Thyroid gland (tissue), 4 donors: ENCODE measurements at places on chromosomes 1 and 21. TPM values are rescaled to one million over a fixed set of nuclear protein-coding genes. Genes with fewer than 3 reads are reported as not detected.

DNA sequence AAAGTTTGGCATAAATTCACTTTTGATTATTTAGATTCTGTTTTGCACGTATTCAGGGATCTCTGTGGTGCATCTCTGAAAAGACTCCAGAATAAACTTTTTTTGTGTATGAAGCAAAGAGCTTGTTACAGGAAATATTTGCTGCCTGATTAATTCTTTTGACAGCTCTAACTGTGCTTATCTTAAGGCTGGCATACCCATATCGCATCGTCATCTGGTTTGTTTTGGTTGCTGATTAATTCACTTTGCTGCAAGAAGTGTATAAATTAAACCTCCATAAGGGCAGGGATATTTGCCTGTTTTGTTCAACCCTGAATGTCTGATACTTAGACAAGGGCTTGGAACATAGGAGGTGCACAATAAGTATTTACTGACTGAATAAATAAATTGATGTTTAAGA, 17.5 kb upstream of the DUSP10 start:
- H3K36me3 ChIP-seq, result no peaks in the 10 kb centered on the region
- no peaks in the 10 kb centered on the region for H3K27me3 ChIP-seq
- H3K27ac ChIP-seq, result no peak overlapping the region

- no peak overlapping the region for H3K4me3 ChIP-seq
- no peaks in the 10 kb centered on the region for H3K36me3 ChIP-seq
- DNase-seq, result no peak
Measured at GRCh38 chr1:163471779-163472650, 150.3 kb downstream of the NUF2 start.

- DNase-seq, result no peak
- no peaks in the 10 kb centered on the region for H3K4me1 ChIP-seq
- no peak overlapping the region for H3K27ac ChIP-seq
- H3K36me3 ChIP-seq, result no peaks in the 10 kb centered on the region
Measured at GRCh38 chr1:46451948-46452930, 37.4 kb upstream of the DMBX1 start.

- peak overlapping the region; percentile 93 for H3K4me3 ChIP-seq
- H3K36me3 ChIP-seq, result no peaks in the 10 kb centered on the region
- peaks cover 57% of the 10 kb centered on the region for H3K4me1 ChIP-seq
Measured at GRCh38 chr1:155003227-155003765, 694 bp downstream of the ZBTB7B start.

DNA sequence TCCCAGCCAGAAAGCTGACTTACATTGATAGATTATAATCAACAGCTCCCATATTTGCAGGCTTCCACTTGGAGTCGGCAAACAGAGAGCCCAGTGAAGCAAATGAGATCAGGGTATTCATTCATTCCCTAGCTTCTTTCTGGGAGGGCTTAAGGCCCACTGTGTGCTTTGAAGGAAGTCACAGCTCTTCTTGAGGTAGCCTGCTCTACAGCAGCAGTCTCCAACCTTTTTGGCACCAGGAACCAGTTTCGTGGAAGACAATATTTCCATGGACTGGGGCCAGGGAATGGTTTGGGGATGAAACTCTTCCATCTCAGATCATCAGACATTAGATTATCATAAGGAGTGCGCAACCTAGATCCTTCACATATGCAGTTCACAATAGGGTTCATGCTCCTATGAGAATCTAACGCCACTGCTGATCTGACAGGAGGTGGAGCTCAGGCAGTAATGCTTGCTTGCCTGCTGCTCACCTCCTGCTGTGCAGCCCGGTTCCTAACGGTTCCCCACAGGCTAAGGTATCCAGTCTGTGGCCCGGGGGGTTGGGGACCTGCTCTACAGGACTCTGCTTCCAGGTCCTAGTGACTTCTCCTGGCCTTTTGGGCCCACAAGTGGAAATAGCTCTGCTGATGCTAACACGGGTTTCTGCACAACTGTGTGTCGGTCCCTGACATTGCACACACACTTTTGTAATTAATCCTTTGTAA, 13.7 kb upstream of the ADAM30 start:
- no peaks in the 10 kb centered on the region for H3K4me1 ChIP-seq
- H3K27ac ChIP-seq, result no peak overlapping the region
- no peaks in the 10 kb centered on the region for H3K27me3 ChIP-seq
- peaks cover 8% of the 10 kb centered on the region for H3K36me3 ChIP-seq

- H3K4me3 ChIP-seq, result no peak overlapping the region
- H3K27ac ChIP-seq, result no peak overlapping the region
- no peaks in the 10 kb centered on the region for H3K27me3 ChIP-seq
- H3K36me3 ChIP-seq, result no peaks in the 10 kb centered on the region
Measured at GRCh38 chr1:244761279-244761678, 74.2 kb upstream of the COX20 start.

DNA sequence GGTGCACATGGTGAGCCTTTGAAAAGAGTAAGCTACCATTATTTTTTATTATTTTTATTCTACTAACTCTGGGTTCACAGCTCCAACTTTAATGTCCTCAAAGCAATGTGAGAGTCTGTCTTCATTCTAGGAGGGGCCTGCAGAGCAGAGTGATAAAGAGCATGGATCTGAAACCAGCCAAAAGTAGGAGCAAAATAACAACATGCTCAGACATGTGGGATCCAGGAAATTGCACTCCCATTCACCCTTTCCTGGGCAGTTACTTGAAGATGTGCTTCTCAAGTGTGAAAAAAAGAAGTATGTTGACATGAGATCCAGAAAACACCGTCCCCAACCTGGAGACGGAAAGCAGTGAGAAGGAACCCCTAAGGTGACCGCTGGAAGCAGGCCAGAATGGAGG, 8.7 kb upstream of the LIN28A start:
- no peak for DNase-seq
- no peak overlapping the region for H3K27ac ChIP-seq
- no peak overlapping the region for H3K4me3 ChIP-seq
- H3K27me3 ChIP-seq, result no peaks in the 10 kb centered on the region
- H3K36me3 ChIP-seq, result no peaks in the 10 kb centered on the region

DNA sequence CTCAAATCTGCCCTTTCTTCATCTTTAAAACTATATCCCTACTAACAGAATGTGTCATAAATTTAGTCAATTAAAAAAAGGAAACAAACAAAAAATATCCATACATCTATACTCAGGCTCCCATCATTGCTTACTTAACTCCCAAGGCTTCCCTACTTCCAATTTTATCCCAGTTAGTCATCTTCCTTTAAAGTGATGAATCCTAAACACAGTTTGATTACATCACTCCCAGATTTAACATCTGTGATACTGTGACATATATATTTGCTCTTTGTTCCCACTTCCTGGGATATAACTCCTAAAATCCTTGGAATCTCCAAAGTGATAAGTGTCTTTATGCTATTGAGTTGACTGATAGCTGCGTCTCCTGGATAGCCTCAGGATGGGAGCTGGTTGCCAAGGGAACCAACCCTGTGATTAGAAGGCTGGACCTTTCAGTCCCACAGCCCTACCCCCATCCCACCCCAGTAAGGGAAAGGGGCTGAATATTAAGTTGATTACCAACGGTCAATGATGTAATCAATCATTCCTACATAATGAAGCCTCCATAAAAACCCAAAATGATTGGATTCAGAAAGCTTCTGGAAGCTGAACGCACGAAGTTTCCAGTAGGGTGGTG, 21.6 kb downstream of the GLMN start:
- H3K27me3 ChIP-seq, result no peaks in the 10 kb centered on the region
- H3K4me3 ChIP-seq, result no peak overlapping the region
- DNase-seq, result no peak

- H3K36me3 ChIP-seq, result no peaks in the 10 kb centered on the region
- H3K27me3 ChIP-seq, result no peaks in the 10 kb centered on the region
- no peak overlapping the region for H3K27ac ChIP-seq
- no peaks in the 10 kb centered on the region for H3K4me1 ChIP-seq
- no peak for DNase-seq
Measured at GRCh38 chr1:86938450-86938849, 24.0 kb downstream of the HS2ST1 start.

IKBKE gene
- 9.0 TPM for total RNA-seq

MPL gene
- total RNA-seq, result 0.29 TPM

APCS gene
- total RNA-seq, result not detected
